ENCODE measurements at places on chromosomes 4 and X.

- DNase-seq, result no peak
These were observed 149.0 kb downstream of the FAM13A start for GRCh38 chr4:88908003-88908402.

DNA sequence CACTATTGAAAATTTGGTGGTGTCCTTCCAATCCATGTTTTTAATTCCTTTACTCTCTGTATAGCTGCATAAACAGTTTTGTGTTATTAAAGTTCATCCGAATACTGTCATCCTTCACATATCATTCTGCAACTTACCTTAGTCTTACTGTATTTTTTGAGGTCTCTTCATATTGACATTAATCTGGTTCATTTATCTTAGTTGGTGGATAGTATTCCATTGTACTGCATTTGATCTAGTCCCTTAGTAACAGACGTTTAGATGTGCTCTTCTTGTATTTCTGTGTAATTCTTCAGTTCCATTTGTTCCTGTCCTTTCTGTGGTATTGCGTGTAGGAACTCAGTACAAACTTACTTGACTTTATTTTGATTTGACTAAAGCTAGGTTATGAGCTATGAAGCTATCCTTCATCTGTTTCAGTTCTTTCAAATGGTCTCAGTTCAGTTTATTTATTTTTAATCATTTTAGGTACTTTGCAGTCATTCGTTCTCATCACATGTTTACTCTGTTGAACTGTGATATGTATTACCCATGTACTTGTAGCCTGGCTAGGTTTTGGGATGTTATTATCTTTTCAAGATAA, 41.3 kb downstream of the RAPGEF2 start:
- DNase-seq, result no peak

- DNase-seq, result no peak
These were observed 57.5 kb upstream of the WDR1 start for GRCh38 chr4:10173754-10174749.

- DNase-seq, result no peak
These were observed 7.4 kb upstream of the SMS start for GRCh38 chrX:21933077-21933476.

GRCh38 chr4:47145630-47146029, 114.3 kb downstream of the GABRB1 start:
- DNase-seq, result peak; percentile 2

DNA sequence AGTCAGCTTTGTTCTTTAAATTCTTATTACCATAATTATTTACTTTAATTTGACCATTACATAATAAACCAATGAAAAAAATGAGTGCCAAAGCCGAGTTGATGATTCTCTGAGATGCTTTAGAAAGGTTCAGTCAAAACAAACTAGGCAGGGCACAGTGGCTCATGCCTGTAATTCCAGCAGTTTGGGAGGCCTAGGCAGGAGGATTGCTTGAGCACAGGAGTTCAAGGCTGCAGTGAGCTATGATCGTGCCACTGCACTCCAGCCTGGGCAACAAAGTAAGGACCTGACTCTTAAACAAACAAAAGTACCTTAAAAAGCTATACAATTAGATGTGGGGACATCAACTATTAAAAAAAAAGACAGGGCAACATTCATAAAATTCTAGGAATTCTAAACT, 75.0 kb downstream of the AFAP1 start:
- no peak for DNase-seq

GRCh38 chrX:137342969-137343368, 223.0 kb upstream of the ZIC3 start:
- no peak for DNase-seq

GRCh38 chr4:2352729-2353221, 65.7 kb downstream of the ZFYVE28 start:
- no peak for DNase-seq

DNA sequence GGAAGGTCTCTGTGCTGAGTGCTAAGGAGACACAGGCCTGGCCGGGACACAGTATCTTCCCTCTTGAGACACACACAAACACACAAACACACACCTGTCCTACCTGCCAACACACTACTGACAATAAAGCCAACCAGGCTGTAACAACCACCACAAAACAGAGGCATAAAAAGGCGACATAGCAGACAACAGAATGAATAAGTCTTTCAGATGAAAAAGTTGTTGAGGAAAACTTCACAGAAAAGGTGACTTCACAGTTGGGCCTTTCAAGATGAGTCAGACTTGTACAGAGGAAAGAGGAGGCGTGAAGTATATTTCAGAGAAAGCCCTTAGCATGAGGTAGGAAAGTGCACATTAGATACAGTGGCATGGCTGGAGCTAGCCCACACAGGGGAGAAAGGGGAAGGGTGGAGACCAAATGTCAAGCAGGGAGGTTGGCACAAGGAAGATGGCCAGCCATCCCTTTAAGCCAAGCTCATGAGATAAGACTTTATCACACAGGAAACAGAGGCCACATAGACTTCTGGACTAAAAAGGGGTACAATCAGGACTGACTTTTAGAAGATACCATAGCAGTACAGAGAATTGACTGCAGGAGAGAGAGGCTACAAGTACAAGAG, 54.0 kb downstream of the SLC9A7 start:
- DNase-seq, result no peak

DNA sequence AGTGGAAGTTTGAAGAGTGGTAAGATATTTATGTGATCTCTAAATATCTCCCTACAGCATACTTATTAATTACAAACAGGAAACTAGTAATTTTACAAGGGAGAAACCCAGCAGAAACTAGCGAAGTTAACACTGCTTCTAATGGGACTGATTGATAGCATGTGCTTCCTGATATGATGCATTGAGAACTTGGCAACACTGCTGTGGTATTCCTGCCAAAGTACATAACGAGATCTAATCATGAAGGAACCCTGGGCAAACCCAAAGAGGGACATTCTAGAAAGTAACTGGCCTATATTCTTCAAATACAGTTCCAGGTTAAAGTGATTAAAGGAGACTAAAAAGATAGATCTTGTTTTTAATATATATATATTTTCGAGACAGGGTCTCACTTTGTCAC, 4.6 kb upstream of the GPR34 start:
- DNase-seq, result peak; percentile 74

- DNase-seq, result no peak
These were observed 142.0 kb downstream of the AFF1 start for GRCh38 chr4:87076690-87077358.

DNA sequence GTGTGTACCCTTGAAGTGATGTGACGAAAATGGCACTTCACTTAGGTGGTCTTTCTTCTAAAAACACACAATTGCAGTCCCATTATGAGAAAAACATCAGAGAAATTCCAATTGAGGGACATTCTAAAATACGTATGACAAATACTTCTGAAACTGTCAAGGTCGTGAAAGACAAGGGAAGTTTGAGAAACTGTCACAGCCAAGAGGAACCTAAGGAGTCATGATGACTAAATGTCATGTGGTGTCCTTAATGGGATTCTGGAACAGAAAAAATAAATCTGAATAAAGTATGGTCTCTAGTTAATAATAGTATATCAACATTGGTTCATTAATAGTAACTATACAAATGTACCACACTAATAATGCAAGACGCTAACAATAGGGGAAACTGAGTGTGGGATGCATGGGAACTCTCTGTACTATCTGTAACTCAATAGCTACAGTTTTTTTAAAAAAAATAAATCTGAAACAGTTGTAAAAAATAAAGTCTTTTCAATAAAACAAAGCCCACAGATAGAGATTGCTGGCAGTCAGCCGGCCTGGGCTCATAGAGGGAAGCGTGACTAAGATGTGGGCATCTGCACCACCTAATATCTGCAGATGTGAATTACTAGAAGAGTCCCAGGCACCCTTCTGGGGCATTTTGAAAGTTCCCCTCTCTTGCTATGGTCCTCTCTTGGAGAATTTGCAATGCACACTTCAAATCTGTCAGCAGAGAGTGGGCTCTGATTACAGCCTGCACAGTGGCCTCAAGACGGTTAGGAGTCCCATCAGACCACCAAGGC, 47.6 kb downstream of the MID1IP1 start:
- no peak for DNase-seq

DNA sequence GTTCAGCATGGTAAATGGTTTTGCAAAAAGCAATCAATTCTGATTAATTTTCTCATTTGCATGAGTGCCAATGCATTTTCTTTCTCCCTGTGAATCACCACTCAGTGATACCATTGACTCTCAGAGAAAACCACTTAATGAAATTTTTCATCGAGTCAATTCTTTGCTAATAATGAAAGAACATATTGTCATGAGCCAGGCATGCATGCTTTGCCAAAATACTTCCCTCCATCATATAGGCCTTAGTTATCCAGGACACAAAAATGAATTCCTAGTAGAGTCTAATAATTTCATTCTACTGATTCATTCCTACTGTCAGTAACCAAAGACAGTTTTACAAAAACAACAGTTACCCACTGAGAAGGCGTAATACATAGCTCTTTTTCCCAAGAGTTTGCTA, 680.0 kb downstream of the TRIML1 start:
- no peak for DNase-seq

GRCh38 chrX:136867096-136867491, 13.4 kb downstream of the RBMX start:
- DNase-seq, result no peak

DNA sequence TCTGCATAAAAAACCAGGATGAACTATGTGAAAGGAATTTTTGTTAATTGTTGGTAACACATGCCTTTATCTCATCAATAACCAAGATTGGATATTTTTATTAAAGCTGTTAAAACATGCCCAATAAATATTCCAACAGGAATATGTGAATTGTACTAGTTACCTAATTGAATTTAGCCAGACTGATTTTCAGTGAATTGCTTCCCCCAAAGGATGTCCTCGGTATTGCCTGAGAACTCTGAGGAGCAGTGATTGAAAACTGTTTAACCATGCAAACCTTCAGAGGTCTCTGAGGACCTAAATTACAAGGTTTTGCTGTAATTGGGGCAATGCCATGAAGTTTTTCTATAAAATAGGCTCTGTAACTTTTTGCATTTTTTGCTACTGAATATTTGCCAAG, 66.6 kb downstream of the BLTP1 start:
- DNase-seq, result no peak

DNA sequence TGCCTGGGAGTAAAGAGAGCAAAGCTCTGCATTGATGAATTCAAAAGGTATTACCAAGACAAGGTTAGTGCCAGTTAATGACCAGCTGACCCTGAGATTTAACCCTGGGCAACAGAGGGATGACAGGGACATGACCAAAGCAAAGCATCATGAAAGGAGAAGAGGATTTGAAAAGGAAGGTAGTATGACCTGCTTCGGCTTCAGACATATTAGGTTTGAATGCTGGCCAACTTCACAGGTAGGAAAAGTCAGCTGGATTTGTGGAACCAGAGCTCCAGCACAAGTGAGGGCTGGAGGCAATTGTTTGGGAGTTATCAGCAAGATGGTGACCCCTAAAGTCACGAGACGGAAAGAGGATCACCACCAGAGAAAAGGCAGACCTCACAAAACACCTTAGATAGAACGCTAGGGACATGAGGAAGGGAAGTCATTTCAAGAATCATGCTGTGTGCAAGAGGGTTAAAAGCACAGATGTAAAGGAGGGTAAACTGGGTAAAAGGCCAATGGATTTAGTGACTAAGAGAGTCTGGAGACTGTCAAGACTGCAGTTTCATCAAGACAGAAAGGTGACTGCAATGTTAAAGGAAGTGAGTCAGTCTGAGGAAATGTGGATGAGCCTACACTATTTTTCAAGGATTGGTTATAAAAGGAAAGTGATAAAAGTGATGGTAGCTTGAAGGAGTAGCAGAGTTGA, 45.6 kb downstream of the SH3RF1 start:
- peak; percentile 86 for DNase-seq
